Hindlimb muscle (tissue), 1 donor: ENCODE measurements at places on chromosomes 13 and 19.

GRCh38 chr13:19984430-19985218 lies 26.1 kb downstream of the ZMYM2 start:
- no peak for DNase-seq

GRCh38 chr13:110419381-110419791 lies 112.3 kb downstream of the COL4A2 start:
- no peak for DNase-seq

GRCh38 chr19:38837656-38838121 lies 6.1 kb upstream of the ECH1 start:
- no peak for DNase-seq

GRCh38 chr19:51161266-51161665 lies 19.2 kb downstream of the SIGLEC7 start:
- no peak for DNase-seq

DNA sequence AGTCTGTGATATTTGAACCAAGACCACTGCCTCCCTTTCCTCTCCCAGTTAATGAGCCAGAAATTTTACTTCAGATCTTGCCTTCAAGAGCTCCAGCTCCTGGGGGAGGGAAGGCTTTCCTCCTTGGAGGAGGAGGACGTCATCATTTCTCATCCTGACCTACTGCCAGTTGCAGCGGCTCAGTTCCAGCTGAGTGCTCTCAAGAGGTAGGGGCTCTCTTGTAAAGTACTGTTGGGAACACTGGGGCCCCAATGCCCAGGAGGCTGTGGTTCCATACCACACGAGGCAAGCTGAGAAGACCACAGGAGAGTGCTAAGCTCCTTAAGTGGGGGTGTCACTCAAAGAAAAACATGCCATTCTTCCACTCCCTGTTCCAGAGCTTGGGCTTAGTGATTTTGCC lies 36.2 kb downstream of the METTL21C start:
- no peak for DNase-seq

GRCh38 chr13:71481501-71481900 lies 385.5 kb downstream of the DACH1 start:
- no peak for DNase-seq

DNA sequence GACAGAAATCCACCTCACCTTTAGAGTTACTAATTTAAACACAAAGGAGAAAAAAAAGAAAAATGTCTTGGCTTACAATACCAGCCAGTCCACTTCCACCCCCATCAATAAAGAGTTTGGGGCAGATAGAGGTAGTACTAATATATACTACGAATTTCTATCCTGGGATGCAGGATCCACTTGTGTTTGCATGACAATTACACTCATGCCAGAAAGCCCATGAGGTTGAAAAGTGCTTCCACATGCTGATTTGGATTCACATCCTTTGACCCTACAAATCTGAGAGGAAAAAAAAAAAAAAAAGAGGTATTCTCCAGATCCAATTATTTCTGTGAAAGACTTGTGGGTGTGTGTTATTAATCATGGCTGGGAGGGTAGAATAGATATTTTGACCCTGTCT lies 335.2 kb downstream of the SLITRK1 start:
- DNase-seq, result no peak

DNA sequence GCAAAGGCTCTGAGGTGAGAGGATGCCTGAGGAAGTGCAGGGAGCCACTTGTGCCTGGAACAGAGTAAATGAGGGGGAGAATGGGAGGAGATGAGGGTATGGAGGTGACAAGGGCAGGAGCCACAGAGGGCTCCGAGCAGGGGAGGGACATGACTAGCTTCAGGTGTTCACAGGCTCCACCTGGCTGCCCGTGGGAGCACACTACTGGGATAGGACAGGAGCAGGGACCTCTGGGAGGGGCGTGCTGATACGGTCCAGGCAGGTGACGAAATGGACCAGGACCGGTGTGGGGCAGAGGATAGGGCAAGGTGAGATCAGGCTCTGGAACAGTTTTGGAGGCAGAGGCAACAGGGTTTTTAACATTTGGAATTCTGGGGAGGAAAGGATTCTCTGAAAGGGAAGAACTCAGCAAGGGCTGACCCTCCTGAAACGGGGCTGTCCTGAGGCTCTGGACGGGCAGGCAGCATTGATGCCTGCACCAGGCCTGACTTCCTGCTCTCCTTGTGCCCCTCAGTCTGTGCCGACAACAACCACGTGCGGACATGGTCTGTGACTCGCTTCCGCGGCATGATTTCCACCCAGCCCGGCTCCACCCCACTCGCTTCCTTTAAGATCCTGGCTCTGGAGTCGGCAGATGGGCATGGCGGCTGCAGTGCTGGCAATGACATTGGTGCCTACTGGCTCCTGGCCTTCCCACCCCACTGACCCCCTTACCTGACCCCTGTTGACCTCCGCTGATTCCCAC lies 11.6 kb downstream of the SHKBP1 start:
- no peak for DNase-seq

GRCh38 chr19:13909430-13909829 lies 3.4 kb downstream of the CC2D1A start:
- no peak for DNase-seq

DNA sequence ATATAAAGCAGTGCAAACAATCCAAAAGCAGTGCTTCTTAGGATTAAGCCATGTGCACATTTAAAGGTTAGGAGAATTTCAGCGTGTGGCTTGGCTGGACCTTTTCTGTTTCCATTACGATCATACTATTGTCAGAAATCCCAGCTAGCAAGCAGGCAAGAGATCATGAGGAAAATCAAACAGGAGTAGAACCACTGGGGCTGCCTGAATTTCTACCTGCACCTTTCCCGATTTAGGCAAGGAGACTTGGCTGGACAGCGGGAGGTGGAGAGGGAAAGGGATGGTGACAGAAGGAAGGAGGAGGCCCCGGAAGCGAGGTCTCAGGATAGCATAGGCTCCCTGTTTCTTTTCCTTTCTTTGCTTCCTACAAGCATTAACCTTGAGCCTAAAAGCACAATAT lies 102.5 kb downstream of the FGF14 start:
- DNase-seq, result no peak

DNA sequence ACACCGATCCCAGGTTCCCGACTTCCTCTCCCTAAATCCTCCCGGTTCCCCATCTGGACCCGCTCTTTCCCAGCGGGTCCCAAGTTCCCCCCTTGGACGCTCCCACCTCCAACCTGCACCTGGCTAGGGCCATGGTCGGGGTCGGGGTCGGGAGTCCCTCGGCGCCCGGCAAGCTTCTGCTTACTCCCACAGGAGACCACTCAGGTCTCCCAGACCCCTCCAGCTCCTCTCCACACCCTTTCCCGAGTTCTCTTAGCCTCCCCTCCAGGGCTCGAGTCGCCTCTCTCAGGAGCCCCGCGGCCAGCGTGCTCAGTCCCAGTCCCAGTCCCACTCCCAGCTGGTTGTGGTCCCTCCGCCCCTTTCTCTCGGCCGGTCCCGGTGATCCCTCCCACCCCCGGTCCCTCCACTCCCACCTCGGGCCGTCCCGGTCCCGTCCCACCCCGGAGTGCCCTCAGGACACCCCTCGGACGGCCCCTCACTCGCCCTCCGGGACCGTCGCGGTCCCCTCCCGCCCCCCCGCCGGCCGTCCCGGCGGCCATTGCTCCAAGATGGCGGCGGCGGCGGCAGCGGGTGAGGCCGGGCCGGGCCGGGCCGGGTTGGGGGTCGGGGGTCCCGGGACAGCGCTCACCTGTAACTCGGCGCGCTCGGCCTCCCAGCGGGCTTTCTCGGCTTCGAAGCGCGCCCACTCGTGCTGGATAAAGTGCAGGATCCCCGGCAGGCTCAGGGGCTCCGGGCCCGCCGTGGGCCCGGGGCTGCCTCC lies at the start of gene FKRP:
Gene FKRP, plus strand, starts transcription at position 537 of the 760 bp plus-strand sequence. CDS start 9,394 bp downstream, outside the sequence.
- no peak for DNase-seq

- DNase-seq, result no peak
Measured at GRCh38 chr19:27709496-27709895, 1503.5 kb downstream of the UQCRFS1 start.

DNA sequence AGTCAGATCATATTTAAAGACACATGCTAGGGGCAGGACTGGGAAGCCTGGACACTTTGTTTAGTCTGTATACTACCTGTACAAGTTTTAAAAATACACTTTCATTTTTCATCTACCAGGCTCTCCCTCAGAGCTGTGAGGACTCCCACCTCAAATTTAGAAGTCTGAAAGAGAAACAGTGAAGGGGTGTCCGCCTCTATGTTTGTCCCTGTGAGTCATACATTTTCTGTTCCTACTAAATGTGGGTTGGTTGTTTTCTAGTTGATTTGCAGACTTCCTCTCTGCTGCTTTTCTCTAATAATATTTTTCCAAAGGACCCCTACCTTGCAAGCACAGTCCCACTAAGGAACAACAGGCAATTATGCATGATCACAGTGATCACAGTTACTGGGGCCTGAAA lies 110.5 kb downstream of the ENOX1 start:
- DNase-seq, result no peak

- no peak for DNase-seq
Measured at GRCh38 chr19:55353803-55354697, 469 bp downstream of the COX6B2 start.

DNA sequence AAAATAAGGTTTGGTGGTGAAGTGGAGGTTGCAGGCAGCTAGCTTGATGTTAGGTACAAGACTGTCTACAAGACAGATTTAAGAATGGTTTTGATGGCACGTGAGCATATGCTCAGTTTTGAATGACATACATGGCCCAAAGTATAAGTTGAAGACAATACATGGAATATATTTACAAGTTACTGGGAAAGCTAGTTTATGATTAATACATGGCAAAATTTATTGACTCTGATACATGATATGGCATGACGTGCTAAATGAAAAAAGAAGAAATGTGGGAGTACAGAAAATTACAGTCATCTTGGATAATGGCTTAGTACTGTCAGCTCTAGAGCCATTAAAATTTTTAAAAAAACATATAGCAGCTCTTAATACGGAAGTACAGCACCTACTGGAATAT lies 4.4 kb downstream of the KLF5 start:
- no peak for DNase-seq

GRCh38 chr13:44012910-44013757 lies 133.4 kb downstream of the LACC1 start:
- no peak for DNase-seq

- no peak for DNase-seq
Measured at GRCh38 chr13:64078025-64078424, 2662.4 kb upstream of the PCDH20 start.

- DNase-seq, result no peak
Measured at GRCh38 chr13:40562975-40563349, 103.5 kb downstream of the FOXO1 start.

- DNase-seq, result no peak
Measured at GRCh38 chr13:111486331-111486730, 165.9 kb downstream of the TEX29 start.

- no peak for DNase-seq
Measured at GRCh38 chr13:100040196-100040595, 48.7 kb upstream of the PCCA start.

GRCh38 chr13:39946769-39947168 lies 291.3 kb downstream of the COG6 start:
- no peak for DNase-seq

GRCh38 chr13:37026771-37027170 lies 26.2 kb downstream of the EXOSC8 start:
- no peak for DNase-seq

DNA sequence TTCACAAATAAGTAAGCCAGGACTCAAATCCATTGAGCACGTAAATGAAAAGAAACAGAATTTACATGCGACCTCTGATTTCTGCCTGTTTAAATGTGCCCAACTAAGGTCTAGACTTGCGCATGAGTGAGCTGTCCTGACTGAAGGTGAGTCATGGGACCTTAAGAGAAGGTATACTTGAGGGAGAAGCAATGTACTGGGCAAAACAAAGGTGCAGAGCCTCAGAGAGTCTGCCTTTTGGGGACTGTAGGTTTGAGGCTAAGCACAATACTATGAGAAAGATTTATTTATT lies 45.8 kb downstream of the UFM1 start:
- no peak for DNase-seq

GRCh38 chr19:4010808-4011110 lies 3.2 kb downstream of the PIAS4 start:
- no peak for DNase-seq

DNA sequence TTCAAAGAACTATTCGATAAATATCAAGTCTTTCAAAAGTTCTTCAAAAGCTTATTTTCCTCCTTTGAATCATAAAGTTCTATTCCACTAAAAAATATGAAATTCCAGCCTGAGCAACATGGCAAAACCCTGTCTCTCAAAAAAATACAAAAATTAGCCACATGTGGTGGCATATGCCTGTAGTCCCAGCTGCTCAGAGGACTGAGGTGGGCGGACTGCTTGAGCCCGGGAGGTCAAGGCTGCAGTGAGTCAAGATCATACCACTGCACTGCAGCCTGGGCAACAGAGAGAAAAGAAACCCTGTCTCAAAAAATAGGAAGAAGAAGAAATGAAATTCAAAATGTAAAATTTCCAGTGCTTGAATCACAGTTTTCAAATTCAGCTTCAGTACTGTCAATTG lies 24.6 kb downstream of the CAB39L start:
- no peak for DNase-seq

GRCh38 chr13:42820451-42820850 lies 39.1 kb downstream of the FAM216B start:
- no peak for DNase-seq

GRCh38 chr13:48125794-48126228 lies 30.9 kb upstream of the MED4 start:
- peak; percentile 48 for DNase-seq

DNA sequence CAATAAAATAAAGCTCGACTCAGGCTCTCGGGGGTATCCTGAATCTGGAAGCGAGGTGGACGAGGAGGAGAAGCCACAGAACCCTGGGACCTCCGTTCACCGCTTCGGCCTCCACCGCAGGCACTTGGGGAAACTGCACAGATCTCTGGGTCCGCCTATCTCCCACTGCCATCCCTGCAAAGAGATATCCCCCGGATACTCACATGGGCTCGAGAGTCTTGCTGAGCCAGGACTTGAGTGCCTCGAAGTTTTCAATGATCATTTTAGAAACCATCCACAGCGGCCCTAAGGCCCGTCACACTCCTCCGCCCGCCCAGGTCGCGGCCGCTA lies 589 bp downstream of the RBM26 start:
- peak; percentile 66 for DNase-seq

DNA sequence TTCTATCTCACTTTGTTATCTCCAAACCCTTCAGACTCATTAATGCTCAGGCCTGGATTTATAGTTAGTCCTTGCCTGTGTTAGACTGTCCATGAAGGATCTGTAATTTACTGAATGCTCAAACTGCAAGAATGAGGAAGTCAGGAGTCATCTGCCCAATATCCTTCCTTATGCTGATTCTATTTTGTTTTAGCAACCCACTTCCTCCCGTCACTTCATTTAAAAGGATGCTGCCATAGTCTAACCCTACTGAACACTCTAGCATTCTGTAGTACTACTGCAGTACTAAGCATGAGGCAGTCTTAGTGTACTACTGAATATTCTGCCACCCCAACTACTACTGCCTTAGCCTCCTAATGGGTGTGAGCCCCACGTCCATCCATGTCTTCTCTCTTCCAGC lies 1.5 kb downstream of the FCAR start:
- DNase-seq, result peak; percentile 9

- DNase-seq, result no peak
Measured at GRCh38 chr13:99385161-99385560, 78.0 kb upstream of the GPR183 start.

GRCh38 chr13:30440910-30441703 lies 18.8 kb downstream of the UBE2L5 start:
- DNase-seq, result no peak
